PC-9 (cell line): ENCODE measurements at places on chromosomes 16 and 17. TPM values are rescaled to one million over a fixed set of nuclear protein-coding genes. Genes with fewer than 3 reads are reported as not detected.

Gene LDHD
- 1.1 and 1.3 TPM in 2 replicates for total RNA-seq

Gene SLC25A10
- 83.6 and 86.5 TPM in 2 replicates for total RNA-seq

Gene FOXK2
- 70.5 and 78.9 TPM in 2 replicates for total RNA-seq

DNA sequence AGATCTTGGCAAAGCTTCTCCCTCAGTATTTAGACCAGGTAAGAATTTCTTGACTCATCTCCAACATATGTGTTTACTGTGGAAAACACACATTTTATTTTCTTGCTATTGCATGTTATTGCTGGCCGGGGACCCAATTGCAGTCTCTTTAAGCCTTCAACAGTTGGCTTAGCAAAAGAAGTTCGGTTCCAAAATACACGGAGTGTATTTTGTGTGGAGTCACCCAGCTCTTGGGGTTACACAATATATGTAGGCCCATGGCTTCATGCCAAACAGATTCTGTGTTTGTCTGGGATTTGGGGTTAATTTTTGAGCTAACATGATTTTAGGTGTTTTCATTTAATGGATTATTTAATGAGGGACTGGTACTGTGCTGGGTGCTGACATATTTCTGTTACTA, 4.0 kb downstream of the ALDH3A2 start:
- no peak for DNase-seq
